Ecto neural progenitor cell (in vitro differentiated cells): ENCODE measurements at places on chromosomes 6 and 20.
A peak's percentile ranks its signal among the peaks of the same experiment; 100 is the strongest.

- no peak for DNase-seq
Measured at GRCh38 chr20:5657190-5657875, 92.9 kb upstream of the SHLD1 start.

- DNase-seq = no peak
Measured at GRCh38 chr6:77073410-77073760, 389.9 kb downstream of the HTR1B start.

GRCh38 chr6:67558985-67559384, 1076.1 kb upstream of the ADGRB3 start:
- DNase-seq = no peak

DNA sequence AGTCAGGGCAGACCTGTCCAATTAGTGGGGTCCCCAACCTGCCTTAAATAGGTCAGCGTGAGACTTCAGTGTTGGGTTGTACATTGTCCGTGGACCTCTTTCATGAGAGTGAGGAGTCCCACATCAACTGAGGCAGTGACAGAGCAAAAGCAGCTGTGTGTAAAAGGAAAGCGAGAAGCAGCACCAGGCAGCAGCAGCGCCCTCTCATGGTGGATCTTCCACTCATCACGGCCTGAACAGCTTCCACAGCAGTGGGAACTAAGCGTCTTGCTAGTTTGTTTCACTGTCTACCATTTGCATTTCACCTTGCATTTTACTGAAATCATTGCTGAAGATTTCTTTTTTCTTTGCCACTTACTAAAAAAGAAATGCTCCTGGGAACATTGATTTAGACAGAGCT, 333.8 kb downstream of the PKHD1 start:
- DNase-seq = peak; percentile 77
